ENCODE measurements at places on chromosomes 6 and 20. TPM values are rescaled to one million over a fixed set of nuclear protein-coding genes. Genes with fewer than 3 reads are reported as not detected.

- no peak for DNase-seq
These were observed 116.1 kb downstream of the CEBPB start for GRCh38 chr20:50306478-50307423.

DNA sequence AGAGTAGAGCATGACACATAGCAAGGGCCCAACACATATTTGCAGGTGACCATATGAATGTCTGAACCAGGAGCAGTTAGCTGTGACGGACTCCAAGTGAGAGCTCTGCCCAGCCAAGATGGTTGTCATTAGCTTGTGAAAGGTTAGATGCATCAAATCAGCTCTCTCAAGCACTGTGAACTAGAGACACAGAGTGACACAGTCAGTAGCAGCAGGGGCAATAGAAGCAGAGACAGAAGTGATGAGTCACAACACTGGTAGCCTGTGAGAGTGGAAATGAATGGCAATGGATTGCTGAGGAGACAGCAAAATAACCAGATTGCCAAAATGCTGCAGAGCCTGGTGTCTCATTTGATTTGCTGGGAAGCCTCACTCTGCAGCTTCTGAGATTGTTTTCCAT lies 558.9 kb downstream of the PKHD1 start:
- DNase-seq = no peak

DNA sequence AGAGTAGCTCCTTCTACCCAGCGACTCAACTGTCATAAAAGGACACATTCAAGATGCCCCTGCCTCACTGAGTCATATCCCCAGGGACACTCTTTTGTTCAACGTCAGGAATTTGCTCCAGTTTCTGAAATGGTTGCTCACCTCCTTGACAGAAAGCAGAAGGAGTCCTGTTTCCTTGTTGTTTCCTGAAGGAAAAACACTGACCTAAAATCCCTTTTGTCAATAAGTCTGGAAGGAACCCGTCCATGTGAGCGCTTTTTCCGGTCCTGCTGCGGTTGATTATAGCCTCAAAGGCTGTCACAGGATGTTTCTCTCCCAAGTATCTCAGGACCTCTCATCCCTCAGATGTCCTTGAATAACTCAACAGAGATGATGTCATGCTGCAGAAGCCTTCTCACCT lies 113.6 kb upstream of the PLEKHG1 start:
- DNase-seq = no peak

DNA sequence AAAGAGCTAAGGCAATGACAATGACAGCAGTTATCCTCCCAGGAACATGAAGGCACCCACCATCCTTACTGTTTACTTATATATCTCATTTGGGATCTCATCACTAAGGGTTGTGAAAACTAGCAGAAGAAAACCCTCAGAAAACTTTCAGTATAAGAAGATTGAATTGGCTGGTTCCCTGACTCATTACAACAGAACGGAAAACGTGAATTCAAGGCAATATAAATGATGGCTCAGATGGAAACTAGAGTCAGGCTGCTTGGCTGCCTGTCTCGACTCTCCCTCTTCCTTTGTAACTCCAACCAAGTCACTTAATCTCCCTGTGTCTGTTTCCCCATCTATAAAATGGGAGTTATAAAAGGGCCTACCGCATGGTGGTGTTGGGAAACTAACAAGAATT lies 387.1 kb upstream of the JARID2 start:
- no peak for DNase-seq

GRCh38 chr6:67629258-67629657 lies 1005.8 kb upstream of the ADGRB3 start:
- DNase-seq = no peak

Gene SCUBE3
- 0.39 TPM for total RNA-seq

GRCh38 chr6:17998442-17998841 lies 11.0 kb upstream of the KIF13A start:
- no peak for DNase-seq

DNA sequence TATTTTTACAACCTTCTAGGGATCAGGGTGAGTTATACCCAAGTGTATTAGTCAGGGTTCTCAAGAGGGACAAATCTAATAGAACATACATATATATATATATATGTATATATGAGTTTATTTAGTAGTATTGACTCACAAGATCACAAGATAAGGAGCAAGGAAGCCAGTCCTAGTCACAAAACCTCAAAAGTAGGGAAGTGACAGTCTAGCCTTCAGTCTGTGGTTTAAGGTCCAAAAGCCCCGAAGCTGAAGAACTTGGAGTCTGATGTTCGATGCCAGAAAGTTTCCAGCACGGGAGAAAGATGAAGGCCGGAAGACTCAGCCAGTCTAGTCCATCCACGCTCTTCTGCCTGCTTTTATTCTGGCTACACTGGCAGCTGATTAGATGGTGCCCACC lies 632.7 kb upstream of the AGPAT4 start:
- no peak for DNase-seq

GRCh38 chr6:111721753-111722154 lies 116.1 kb upstream of the TRAF3IP2 start:
- no peak for DNase-seq

DNA sequence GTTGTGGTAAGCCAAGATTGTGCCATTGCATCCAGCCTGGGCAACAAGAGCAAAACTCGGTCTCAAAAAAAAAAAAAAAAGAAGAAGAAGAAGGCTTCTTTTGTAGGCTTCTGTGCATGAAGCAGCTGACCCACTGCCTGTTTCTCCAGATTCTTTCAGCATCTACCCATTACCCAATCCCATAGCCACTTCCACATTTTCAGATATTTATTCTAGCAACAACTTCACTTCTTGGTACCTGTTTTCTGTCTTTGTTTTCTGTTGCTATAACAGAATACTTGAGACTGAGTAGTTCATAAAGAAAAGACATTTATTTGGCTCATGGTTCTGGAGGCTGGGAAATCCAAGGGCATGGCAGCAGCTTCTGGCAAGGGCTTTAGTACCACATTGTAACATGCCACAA lies 95.3 kb upstream of the SGK1 start:
- DNase-seq = no peak

GRCh38 chr6:117328005-117328389 lies 62.6 kb downstream of the VGLL2 start:
- DNase-seq = no peak

Gene MUC21
- not detected for total RNA-seq

DNA sequence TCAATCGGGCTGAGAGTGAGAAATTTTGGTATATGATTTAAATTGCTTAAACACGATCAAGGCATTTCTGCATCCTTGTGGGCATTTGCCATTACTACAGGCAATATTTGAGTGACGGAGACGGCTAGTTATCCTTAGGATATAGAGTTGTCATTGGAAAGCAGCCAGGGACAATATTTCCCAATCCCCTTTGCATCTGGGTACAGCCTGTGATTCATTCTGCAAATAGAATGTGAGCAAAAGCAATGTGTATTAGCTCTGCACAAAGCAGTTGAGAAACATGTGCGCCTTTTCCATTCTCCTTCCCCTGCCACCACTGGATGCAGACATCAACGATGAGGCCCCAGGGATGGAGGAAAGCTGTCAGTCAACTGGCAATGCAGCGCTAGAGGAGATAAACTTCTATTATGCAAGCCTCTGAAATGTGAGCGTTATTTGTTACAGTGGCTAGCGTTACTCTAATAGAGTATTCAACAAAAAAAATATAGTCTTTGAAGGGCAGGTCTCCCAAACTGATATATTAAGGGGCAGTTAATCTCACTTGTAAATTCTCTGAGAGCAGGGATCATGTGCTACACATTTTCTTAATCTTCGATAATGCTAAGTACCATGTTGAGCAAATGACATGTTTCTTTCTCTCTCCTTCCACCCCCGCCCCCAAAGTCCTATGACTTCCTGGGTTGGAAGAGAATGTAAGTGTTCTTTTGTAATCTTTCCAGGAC lies 37.1 kb upstream of the NCOA3 start:
- peak; percentile 94 for DNase-seq

Gene ENPP5
- 0.34 TPM for total RNA-seq

Gene ELOVL2
- not detected for total RNA-seq

All from lower leg skin (tissue), 4 donors.